ACHN (cell line): ENCODE measurements at places on chromosomes 5 and 9.
A peak's percentile ranks its signal among the peaks of the same experiment; 100 is the strongest.

DNA sequence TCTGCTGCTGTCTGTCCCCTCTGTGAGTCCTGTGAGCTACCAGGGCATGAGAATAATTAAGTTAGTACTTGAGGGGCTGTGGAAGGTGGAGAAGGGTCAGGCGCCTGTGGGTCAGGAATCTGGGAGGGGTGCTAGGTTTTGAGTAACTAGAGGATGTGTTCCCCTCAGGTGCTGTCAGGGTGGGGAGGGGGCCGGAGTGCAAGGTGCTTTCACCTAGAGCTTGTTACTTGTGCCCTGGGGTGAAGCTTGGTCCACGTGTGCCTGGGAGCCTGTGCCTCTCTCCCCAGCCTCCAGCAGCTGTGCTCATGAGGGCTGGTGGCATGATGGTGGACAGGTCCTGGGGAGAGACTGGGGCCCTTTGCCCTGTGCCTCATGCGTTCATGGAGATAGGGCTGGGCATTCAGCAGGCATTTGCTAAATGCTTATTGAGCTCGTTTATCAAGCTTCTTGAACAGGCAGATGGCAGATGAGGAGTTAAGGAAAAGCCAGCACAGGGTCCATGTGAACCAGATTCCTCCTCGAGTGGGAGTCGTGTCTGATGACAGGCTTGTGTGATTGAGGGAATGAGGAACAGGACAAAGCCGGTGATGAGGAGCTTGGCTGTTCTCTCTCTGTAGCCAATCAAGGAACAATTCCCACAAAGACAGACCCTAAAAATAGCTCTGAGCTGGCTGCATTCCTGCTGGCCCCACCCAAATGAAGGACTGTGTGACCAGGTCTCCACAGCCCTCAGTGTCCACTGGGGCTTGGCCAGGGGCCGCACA is 40.9 kb downstream of the CACNA1B start:
- DNase-seq, result no peak

DNA sequence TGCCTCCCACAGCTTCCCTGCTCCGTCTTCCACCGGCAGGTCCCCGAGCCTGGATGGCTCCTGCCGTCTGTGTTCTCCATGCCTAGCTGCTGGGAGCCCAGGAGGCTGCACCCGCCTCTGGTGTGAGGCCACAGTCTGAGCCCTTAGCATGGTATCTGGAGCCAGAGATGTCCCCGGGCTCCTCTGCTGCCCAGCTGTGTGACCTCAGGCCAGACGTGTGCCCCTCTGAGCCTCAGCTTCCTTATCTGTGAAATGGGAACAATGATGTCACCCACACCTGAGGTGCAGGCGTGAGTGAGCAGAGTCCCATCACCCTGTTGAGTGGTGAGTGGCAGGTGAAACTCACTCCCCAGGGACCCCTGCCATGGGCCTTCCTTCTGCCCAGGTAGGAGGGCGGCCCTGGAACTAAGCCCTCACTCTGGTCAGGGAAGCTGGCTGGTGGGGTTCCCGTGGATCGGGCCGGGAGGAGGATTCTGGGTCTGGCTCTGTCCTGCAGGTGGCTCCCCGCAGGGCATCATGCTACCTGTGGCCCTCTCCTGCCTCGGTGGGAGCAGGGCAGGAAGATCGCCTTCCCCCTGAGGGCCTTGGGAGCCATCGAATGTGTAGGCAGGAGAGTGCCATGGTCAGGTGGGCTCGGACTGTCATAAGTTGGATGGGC is 239.0 kb downstream of the PBX3 start:
- no peak for DNase-seq

GRCh38 chr5:24320643-24321042 is 324.1 kb downstream of the CDH10 start:
- no peak for DNase-seq

- no peak for DNase-seq
Observed at GRCh38 chr9:105360344-105360743, 87.5 kb upstream of the FSD1L start.

GRCh38 chr5:158434749-158435148 is 575.8 kb upstream of the CLINT1 start:
- DNase-seq, result no peak

DNA sequence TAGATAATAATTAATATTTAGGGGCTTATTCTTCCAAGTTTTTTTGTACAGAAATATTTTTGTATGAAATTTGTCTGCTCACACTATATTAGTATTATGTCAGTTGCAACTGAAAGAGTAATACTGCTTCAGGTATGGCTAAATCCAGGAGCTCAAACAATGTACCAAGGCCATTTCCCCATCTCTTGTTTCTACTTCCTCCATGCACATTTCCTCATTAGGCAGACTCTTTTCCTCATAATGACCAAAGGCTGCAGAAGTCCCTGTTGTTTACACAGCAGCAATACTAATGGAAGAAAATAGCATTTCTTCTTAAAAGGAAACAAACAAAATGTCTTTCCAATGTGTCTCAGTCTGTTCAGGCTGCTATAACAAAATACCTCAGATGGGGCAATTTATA is 9.2 kb upstream of the OTULINL start:
- no peak for DNase-seq

GRCh38 chr9:70902692-70903131 is 218.7 kb downstream of the TRPM3 start:
- peak; percentile 96 for DNase-seq

DNA sequence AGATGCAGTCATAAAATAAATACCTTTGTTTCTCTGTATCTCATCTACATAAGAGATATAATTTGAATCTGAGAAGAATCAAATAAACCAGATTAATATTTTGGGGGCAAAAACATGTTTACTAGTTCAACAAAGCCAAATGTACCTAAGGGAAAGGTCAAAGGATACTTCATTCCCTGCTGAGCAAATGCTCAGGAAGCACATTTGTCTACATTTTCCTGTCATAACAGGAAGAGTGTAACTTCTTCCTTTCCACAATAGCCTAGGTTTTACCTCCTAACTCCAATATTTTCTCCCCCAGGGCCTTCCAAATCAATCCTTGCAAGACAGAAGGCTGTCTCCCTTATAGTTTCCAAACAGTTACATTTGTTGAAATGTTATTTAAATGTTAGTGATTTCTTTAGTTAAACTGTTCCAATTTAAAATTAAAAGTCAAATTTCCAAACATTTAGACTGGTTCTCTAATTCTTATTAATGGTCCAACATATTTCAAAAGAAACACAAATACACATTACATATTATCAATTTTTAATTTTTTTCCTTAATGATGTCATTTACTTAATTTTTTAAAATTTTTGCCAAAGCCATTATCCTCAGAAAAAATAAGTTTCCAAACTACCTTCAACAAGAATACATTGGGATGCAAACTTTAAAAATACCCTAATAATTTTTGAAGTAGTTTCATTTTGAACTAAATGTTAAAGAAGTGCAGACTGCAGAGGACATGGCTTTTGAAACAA is 67.8 kb downstream of the MEF2C start:
- DNase-seq, result no peak

DNA sequence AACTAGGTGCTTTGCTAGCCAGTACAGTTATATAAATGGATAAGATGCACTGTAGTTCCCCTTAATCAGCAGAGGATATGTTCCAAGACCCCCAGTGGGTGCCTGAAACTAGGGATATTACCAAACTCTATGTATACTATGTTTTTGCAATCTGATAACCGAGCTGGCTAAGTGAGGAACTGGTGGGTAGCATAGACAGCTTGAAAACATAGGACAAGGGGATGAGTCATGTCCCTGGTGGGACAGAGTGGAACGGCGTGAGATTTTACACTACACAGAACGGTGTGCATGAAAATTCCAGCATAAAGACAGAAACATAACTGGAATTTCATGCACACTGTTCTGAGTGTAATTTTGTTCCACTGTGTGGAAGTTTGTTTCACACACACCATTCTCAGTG is 86.9 kb downstream of the BASP1 start:
- no peak for DNase-seq

GRCh38 chr9:28961623-28962022 is 1388.3 kb upstream of the C9orf72 start:
- DNase-seq, result no peak

DNA sequence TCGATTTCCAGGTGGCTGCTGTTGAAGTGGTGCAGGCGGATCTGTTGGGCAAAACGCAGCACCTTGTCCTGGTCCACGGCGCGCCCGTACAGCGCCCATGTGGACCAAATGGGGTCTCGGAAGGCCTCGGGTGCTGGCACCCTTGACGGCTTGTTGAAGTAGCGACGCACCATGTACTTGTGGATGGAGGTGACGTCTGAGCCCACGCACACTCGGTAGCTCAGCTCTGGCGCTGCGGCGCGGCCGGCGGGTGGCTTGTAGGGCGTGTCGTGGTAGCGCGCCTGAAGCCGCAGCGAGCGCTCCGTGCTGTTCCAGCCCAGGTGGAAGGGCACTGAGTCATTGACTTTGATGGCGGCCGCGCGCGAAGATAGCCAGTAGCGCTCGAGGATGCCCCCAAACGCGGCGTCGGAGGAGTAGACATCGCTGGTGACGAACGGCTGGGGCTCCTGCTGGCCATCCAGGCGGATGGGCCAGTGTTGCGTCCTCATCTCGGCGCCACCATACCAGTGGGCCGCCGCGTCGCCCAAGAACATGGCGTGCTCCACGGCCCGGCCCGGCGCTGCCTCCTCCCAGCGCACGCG is 4.7 kb downstream of the MYORG start:
- DNase-seq, result no peak

GRCh38 chr5:154034944-154035343 is 3.8 kb downstream of the FAM114A2 start:
- DNase-seq, result no peak

DNA sequence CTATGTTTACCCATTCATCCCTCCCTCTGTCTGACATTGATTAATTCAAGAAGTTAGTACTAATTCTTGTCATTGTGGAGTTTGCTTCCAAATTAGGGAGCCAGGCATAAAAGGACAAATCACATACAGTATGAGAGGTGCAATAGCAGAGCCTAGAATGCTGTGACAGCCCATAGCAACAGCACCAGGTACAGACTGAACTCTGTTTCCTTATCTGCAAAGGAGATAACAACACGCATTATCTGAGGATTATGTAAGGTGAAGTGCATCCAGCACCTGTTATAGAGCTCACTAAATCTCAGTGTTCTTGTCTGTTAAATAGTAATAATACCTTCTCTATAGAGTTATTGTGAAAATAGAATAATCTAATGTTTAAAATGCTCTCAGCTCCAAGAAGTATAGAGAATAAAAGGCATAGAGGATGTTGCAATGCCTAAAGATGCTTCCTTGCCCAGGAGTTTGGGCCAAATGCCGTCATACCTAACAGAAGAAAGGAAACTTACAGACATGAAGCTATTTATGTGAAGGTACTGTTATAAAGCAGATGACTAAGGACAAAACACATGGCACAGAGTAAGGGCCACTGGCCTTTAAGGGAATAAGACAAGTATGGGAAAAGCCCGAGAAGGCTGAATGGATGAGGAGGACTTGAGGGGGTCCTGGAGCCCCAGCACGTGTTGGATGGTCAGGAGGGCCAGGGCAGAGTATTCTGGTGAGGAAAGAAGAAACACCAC is 214.5 kb downstream of the ATP10B start:
- no peak for DNase-seq

DNA sequence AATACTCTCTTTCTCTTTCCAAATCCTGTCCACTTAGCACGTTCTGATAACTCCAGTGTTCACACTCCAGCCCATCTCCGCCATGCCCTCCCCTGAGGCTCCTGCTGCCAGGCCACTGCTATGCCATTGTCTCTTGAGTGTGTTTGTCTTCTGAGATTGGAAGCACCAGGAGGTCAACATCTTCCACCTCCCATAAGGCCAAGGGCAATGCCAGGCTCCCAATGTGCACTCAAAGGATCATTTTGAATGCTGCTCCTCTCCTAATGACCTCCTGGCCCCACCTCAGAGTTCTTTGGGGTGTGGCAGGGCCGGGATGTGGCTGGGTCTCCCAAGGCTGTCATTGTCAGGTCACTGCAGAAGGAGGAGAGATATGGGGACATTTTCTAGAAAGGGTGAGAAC is 19.5 kb downstream of the IGIP start:
- no peak for DNase-seq

DNA sequence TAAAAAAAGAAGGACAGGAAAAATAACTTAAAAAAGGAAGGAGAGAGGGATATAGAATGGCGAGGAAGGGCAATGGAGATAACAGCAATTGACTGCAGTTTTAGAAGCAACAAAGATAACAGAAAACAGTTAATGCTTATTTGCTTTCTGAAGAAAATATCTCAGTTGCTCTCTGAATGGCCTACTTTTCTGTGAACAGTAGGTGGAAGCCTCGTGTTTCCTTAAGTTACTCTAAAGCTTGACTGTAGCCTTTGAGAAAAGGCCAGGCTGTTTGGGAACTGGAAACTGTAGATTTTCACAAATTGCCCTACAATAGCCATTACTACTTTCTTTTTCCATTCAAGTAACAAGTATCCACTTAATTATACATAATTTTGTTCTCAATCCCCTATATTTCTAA is 404.5 kb downstream of the YTHDC2 start:
- no peak for DNase-seq

GRCh38 chr5:58011301-58011700 is 448.6 kb downstream of the PLK2 start:
- no peak for DNase-seq

DNA sequence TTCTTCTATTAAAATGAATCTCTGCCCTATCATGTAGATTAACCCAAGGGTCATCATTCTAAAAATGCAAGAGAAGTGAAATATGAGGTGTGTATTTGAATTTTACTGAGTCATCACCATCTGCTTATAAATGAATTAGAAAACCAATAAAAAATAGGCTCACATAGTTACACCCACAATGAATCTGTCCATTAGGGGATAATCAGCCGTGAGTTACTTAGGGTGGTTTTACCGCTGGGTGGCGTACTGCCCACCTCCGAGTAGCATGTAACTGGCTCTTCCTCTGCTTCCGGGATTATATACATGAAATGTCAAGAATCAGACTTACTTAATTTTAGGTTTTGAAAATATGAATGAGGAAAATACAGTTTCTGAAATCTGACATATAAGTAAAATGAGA is 332.9 kb upstream of the CCNG1 start:
- DNase-seq, result no peak

- no peak for DNase-seq
Observed at GRCh38 chr9:135103931-135104639, 16.6 kb downstream of the OLFM1 start.
